ENCODE measurements at places on chromosomes 7 and 10.

GRCh38 chr7:138276891-138277290 is 183.2 kb upstream of the TRIM24 start:
- DNase-seq = no peak

- DNase-seq = no peak
These were observed 155.4 kb downstream of the DYNC1I1 start for GRCh38 chr7:95927756-95928155.

DNA sequence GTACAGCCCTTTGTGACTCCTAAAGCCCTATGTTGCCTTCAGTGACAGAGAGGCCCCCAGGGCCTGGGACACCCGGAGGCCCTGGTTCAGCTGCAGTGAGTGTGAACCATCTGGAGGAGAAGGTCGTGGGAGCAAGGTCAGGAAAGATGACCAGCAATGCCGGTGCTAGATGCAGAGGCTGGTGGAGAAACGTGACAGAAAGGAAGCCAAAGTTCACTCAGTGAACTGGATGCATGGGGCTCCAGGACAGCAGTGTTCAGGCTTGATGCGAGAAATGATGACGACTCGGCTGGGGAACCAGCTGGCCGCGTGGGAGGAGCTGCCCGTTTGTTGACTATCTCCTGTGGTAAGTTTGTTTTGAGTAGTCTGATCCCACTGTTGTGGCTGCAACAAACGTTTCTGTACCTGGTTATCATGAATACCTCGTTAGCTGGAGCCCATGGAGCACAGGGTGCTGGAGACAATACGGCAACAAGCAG is 54.1 kb upstream of the MKRN1 start:
- no peak for DNase-seq

- no peak for DNase-seq
These were observed 165.9 kb upstream of the VIPR2 start for GRCh38 chr7:159310457-159311171.

- no peak for DNase-seq
These were observed 35.7 kb upstream of the SRRM3 start for GRCh38 chr7:76165973-76166403.

GRCh38 chr7:16773326-16773725 is 19.8 kb downstream of the TSPAN13 start:
- DNase-seq = no peak

DNA sequence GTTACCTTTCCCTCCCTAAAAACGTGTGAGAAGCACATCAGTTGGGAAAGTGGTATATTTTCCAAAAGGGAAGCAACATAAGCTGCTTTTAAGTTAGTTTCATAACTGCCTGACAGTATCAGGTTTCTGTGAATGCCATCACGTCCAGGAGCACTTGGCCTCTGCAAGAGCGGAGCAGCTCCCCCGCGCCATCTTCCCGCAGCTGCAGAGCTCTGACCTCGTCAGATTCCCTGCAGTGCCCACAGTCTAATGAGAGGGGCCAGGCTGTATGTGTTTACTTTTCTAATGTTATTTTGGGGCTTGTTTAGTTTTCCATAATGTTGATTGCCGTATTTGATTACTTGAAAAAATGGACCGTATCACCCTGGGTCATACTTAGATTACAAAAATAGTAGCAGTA is 74.2 kb downstream of the MGMT start:
- DNase-seq = no peak

GRCh38 chr10:72079356-72079755 is 9.0 kb downstream of the SPOCK2 start:
- peak; percentile 49 for DNase-seq

DNA sequence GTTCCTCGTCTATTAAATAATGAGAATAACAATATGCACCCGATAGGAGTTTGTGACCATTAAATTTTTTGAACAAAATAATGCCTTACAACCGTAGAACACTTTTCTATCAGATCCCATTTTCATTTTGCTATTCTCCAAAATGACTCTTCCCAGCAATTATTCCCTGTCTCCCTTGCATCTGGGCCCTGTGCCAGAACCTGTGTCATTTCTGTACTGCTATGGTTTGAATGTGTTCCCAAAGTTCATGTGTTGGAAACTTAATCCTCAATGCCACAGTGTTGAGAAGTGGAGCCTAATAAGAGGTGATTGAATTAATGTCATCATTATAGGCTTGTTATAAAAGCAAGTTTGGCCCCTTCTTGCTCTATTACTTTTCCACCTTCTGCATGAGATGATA is 33.2 kb upstream of the SMNDC1 start:
- no peak for DNase-seq

- peak; percentile 63 for DNase-seq
These were observed 147.3 kb downstream of the CELF2 start for GRCh38 chr10:11164803-11165590.

GRCh38 chr10:59945590-59945989 is 39.2 kb upstream of the CCDC6 start:
- no peak for DNase-seq

All from activated T-cell treated with anti-CD3 and anti-CD28 coated beads for 24 hours (primary cell).